Activated CD8-positive, alpha-beta T cell treated with anti-CD3 and anti-CD28 coated beads, Interleukin-2, amount 10 ng/mL, durations not matched to agents 7 days and 5 days (primary cell): ENCODE measurements at places on chromosomes 12 and 14.

DNA sequence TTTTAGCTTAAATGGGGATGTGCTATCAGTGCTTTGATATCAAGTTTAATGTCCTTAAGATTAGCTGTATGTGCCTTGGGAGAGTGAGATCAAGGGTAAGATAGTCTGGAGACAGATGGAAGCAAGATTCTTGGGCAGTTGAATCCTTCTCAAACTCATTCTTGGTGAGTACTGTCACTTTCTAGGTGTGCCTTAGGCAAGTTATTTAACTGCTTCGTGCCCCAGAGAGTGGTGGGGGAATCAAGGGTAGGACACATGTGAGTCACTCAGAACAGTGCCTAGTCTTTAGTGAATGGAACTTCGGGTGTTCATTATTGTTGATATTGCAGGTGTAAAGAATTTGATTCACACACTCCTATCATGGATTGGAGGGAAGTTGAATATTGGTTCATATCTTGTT lies 803.7 kb downstream of the DIO2 start:
- no peaks in the 10 kb centered on the region for H3K4me1 ChIP-seq
- H3K27me3 ChIP-seq, result no peaks in the 10 kb centered on the region
- no peaks in the 10 kb centered on the region for H3K36me3 ChIP-seq
- no peak for DNase-seq
- H3K4me3 ChIP-seq, result no peak overlapping the region

DNA sequence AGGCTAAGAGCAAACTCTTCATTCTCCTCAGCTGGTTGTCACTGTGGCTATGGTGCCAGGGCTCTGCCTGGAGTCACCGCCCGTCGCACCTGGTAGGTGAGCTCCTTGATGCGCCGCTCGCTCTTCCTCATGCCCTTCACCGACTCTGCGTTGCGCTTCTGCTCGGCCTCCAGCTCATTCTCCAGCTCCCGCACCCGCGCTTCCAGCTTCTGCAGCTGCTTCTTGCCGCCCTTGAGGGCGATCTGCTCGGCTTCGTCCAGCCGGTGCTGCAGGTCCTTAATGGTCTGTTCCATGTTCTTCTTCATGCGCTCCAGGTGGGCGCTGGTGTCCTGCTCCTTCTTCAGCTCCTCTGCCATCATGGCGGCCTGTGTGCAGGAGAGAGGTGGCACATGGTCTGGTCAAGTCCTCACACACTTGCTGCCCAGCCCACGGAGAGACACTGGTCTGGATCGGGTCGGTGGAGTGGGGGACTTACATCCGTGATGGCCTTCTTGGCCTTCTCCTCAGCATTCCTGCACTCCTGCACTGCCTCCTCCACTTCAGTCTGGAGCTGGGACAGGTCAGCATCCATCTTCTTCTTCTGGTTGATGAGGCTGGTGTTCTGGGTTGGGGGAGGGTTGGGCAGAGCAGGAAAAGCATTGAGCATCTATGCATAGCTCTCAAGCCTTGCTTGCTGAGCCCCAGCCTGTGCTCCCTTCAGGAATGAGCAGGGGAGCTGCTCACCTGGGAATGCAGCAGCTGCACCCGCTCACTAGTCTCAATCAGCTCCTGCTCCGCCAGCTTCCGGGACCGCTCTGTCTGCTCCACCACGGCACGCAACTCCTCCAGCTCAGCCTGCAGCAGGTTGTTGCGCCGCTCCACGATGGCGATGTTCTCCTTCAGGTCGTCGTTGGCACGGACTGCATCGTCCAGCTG lies 7.1 kb upstream of the MYH6 start:
- DNase-seq, result no peak
- H3K36me3 ChIP-seq, result no peaks in the 10 kb centered on the region
- H3K27ac ChIP-seq, result no peak overlapping the region
- H3K27me3 ChIP-seq, result no peaks in the 10 kb centered on the region
- no peaks in the 10 kb centered on the region for H3K4me1 ChIP-seq
- H3K4me3 ChIP-seq, result no peak overlapping the region

DNA sequence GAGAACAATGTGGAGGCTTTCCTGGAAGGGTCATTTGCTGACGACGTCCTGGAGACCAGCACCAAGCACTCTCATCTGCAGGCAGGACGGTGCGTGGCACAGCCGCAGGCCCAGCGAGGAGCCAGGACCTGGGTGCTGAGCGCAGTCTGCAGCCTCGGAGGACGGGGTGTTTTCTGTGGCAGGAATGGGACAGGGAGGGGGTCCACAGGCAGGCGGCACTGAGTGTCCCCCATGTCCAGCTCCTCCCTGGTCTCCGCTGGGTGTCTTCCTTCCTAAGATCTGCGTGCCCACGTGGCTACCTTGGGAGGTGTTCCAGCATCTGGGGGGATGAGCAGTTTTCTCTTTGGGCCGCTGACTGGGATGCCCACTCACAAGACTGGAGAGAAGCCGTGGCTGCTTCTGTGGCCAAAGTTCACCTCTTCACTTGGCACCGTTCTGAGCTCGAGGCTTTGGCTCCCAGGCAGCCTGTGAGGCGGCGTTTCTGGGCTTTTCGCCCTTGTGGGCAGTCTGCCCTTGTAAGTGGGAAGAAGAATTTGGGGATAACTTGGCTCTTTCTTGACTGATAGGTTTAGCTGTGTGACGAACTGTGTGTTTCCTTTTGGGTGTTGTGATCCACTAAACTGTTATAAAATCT lies 72.2 kb downstream of the NOC4L start:
- DNase-seq, result no peak
- no peak overlapping the region for H3K4me3 ChIP-seq
- peaks cover 14% of the 10 kb centered on the region for H3K27me3 ChIP-seq
- no peaks in the 10 kb centered on the region for H3K4me1 ChIP-seq
- H3K36me3 ChIP-seq, result no peaks in the 10 kb centered on the region

- peaks cover 5% of the 10 kb centered on the region for H3K4me1 ChIP-seq
- no peak for DNase-seq
- no peak overlapping the region for H3K4me3 ChIP-seq
- H3K27me3 ChIP-seq, result no peaks in the 10 kb centered on the region
- peak overlapping the region; percentile 23 for H3K27ac ChIP-seq
- H3K36me3 ChIP-seq, result peaks cover 49% of the 10 kb centered on the region
Observed at GRCh38 chr14:35133542-35134328, 11.4 kb downstream of the PRORP start.

DNA sequence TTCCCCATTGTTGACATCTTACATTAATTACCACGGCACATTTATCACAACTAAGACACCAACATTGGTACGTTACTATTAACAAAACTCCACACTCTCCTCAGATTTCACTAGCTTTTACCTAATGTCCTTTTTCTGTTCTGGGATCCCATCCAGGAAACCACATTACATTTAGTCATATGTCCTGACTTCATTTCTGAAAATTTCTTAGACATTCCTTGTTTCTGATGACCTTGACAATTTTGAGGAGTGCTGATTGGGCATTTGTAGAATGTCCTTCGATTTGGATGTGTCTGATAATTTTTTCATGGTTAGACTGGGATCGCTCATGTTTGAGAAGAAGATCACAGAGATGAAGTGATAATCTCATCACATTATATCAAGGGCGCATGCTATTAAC lies 34.6 kb upstream of the ACSM4 start:
- no peak overlapping the region for H3K27ac ChIP-seq
- H3K36me3 ChIP-seq, result no peaks in the 10 kb centered on the region
- H3K4me1 ChIP-seq, result no peaks in the 10 kb centered on the region
- peaks cover 8% of the 10 kb centered on the region for H3K27me3 ChIP-seq
- no peak for DNase-seq

- no peak for DNase-seq
- no peak overlapping the region for H3K27ac ChIP-seq
- H3K36me3 ChIP-seq, result peaks cover 35% of the 10 kb centered on the region
- peaks cover 57% of the 10 kb centered on the region for H3K4me1 ChIP-seq
- no peak overlapping the region for H3K4me3 ChIP-seq
Observed at GRCh38 chr12:812950-813349, 60.6 kb downstream of the WNK1 start.

- no peaks in the 10 kb centered on the region for H3K27me3 ChIP-seq
- no peak overlapping the region for H3K4me3 ChIP-seq
- no peak for DNase-seq
- H3K36me3 ChIP-seq, result peaks cover 11% of the 10 kb centered on the region
- H3K4me1 ChIP-seq, result peaks cover 33% of the 10 kb centered on the region
Observed at GRCh38 chr14:35929186-35929585, 103.0 kb downstream of the BRMS1L start.

GRCh38 chr14:56142314-56142713 lies 24.1 kb downstream of the PELI2 start:
- H3K36me3 ChIP-seq, result no peaks in the 10 kb centered on the region
- H3K27me3 ChIP-seq, result peaks cover 11% of the 10 kb centered on the region
- DNase-seq, result no peak
- no peaks in the 10 kb centered on the region for H3K4me1 ChIP-seq

- H3K4me1 ChIP-seq, result peaks cover 39% of the 10 kb centered on the region
- peaks cover 24% of the 10 kb centered on the region for H3K36me3 ChIP-seq
- H3K27ac ChIP-seq, result peak overlapping the region; percentile 74
- DNase-seq, result no peak
- peak overlapping the region; percentile 75 for H3K4me3 ChIP-seq
- H3K27me3 ChIP-seq, result peaks cover 10% of the 10 kb centered on the region
Observed at GRCh38 chr12:123149088-123149487, 1.8 kb downstream of the PITPNM2 start.

DNA sequence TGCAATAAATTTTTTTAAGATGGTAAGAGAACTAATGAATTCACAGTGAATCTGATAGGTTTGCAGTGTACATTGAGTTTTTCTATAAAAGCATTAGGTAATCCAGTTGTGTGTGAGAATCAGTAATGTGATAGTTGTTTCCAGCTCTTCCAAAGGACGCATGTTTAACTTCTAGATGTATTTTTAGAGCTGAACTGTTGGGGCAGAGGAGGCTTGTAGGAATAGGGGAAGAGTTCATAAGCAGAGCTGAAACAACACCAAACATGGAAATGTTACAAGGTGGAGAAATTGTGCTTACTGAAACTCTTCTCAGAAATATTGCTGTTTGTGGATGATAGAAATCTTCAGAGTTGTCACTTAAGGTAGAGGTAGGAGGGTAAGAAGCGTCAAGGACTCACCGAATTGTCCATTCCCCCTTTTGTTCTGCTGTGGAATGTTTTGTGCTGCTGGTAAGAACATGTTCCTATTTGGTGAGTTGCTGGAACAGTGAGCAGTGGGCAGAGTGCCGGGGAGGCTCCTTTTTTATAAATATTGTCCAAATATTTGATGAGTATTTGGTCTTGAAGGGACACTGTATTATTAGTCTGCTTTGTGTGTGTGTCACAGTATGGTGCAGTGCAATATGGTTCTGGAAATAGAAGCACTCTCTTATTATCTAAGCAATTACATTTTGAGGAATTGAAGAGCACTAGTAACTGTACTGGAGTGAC lies 76.7 kb downstream of the ANO6 start:
- H3K27me3 ChIP-seq, result no peaks in the 10 kb centered on the region
- peaks cover 3% of the 10 kb centered on the region for H3K36me3 ChIP-seq
- H3K4me3 ChIP-seq, result no peak overlapping the region
- no peak for DNase-seq

DNA sequence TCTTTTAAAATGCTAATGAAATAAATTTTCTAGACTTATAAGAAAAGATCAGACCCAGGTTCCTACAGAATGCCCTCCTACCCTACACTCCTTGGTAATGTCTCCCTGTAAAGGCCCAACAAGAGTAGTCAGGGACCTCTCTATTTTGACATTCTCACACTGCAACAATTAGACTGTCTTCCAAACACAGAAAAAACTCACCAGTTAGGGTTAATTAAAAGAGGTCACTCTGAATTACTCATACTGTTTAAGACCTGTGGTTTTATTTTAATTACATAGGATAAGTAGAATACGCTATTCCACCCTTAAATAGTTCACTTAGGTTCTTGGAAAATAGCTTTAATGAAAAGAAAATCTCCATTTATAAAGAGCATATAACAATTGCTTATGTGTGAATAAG lies 142.4 kb downstream of the ITPR2 start:
- H3K36me3 ChIP-seq, result peaks cover 7% of the 10 kb centered on the region
- H3K27ac ChIP-seq, result no peak overlapping the region
- H3K4me3 ChIP-seq, result no peak overlapping the region
- no peak for DNase-seq

DNA sequence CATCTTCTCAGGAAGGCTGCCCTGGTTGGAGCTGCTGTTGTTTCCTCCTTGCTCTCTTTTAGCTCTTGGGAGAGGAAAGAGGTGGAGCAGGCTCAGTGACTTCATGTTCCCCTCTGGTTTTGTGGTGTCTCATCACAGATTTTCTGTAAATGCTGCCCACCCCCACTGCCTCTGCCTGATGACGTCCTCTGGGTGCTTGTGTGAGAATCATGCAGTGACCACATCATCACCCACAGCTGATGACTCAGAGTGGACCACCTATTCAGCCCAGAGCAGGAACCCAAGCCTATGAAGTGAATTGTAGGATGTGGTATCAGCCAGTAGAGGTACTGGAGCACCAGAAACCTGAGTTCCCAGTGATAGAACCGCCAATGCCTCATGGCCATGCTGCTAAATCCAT lies at the start of gene GZMB:
Gene GZMB (minus strand): TSS at position 33 of the 400 bp plus-strand sequence. CDS start 30 bp downstream, at position 3.
- H3K4me1 ChIP-seq, result peaks cover 70% of the 10 kb centered on the region
- peak within 1 kb of the TSS; percentile 93 for H3K4me3 ChIP-seq
- DNase-seq, result peak; percentile 94
- H3K36me3 ChIP-seq, result peaks cover 62% of the 10 kb centered on the region

- H3K36me3 ChIP-seq, result no peaks in the 10 kb centered on the region
- no peak overlapping the region for H3K27ac ChIP-seq
- no peaks in the 10 kb centered on the region for H3K4me1 ChIP-seq
- DNase-seq, result peak; percentile 46
- no peak overlapping the region for H3K4me3 ChIP-seq
- peaks cover 16% of the 10 kb centered on the region for H3K27me3 ChIP-seq
Observed at GRCh38 chr12:118979763-118980406, 1.5 kb upstream of the SRRM4 start.

GRCh38 chr12:111754671-111755070 lies 12.1 kb upstream of the ALDH2 start:
- H3K27me3 ChIP-seq, result no peaks in the 10 kb centered on the region
- H3K36me3 ChIP-seq, result peaks cover 8% of the 10 kb centered on the region
- no peak for DNase-seq
- peaks cover 28% of the 10 kb centered on the region for H3K4me1 ChIP-seq
- no peak overlapping the region for H3K27ac ChIP-seq
- no peak overlapping the region for H3K4me3 ChIP-seq

GRCh38 chr12:49190974-49191373 lies 2.1 kb upstream of the TUBA1A start:
- H3K36me3 ChIP-seq, result peaks cover 10% of the 10 kb centered on the region
- H3K4me3 ChIP-seq, result no peak overlapping the region
- H3K27me3 ChIP-seq, result peaks cover 7% of the 10 kb centered on the region
- H3K27ac ChIP-seq, result no peak overlapping the region
- DNase-seq, result no peak

GRCh38 chr14:90839024-90839888 lies 23.0 kb upstream of the TTC7B start:
- no peak overlapping the region for H3K27ac ChIP-seq
- peaks cover 25% of the 10 kb centered on the region for H3K4me1 ChIP-seq
- DNase-seq, result no peak
- peaks cover 14% of the 10 kb centered on the region for H3K27me3 ChIP-seq
